ENCODE measurements at places on chromosomes 2 and 18. TPM values are rescaled to one million over a fixed set of nuclear protein-coding genes. Genes with fewer than 3 reads are reported as not detected.

DNA sequence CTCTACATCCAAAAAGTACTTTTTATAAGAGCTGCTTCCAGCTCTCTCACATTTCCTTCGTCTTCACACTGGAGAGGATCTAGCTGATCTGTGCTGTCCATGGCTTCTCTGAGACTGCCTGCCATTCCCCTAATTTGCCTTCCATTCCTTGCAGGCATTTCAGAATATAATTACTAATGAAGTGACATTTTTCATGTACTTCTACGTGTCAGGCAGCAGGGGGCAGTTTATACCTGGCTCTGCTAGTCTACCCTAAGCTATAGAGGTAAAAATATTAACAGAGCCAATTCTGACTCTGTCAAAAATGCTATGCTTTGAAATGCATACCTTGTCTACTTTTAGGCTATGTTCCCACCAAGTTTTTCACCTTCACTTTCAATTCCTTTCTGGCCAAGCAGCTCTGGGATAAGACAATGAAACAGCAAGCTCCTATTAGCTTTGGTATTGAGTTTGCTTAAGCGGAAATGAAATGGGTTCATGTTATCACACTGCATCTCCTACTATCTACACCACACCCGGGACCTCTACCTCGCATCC is 81.9 kb downstream of the MEP1B start:
- peak; percentile 32 for DNase-seq

GRCh38 chr18:62325806-62326645 is 916 bp downstream of the TNFRSF11A start:
- no peak for DNase-seq

DNA sequence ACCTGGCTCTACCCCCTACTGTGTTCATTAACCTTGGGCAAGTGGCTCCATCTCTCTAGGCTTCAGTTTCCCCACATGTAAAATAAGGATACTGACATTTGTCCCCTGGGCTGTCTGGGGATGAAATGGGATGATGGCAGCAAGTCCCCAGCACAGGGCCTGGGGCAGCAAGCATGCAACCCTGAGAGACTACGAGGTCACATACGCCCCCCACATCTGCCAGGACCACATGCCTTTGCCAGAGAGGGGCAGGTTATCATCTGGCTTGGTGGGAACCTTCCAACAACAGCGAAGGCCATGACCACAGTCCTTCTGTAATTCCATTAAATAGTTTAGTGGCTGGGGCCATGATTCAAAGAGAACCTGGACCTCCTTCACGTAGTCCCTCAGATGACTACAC is 145.9 kb upstream of the REV1 start:
- DNase-seq = no peak

DNA sequence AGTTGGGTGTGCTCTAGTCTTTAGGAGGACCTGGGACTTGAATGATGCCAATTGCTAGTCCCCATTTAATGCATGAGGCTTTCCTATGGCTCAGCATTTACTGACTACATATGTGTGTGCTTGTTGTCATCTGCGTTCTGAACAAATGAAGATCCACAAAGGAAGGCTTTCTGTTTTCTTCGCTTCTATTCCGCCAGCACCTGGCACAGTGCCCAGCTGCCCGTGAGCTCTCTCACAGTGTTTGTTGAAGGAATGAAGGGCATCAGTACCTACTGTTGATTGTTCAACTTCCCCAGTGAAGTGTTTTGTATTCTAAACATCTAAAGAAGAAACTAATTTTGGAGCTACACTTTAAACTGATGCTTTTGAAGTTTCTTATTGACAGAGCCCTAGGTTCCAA is 122.4 kb upstream of the LINC00305 start:
- DNase-seq = no peak

DNA sequence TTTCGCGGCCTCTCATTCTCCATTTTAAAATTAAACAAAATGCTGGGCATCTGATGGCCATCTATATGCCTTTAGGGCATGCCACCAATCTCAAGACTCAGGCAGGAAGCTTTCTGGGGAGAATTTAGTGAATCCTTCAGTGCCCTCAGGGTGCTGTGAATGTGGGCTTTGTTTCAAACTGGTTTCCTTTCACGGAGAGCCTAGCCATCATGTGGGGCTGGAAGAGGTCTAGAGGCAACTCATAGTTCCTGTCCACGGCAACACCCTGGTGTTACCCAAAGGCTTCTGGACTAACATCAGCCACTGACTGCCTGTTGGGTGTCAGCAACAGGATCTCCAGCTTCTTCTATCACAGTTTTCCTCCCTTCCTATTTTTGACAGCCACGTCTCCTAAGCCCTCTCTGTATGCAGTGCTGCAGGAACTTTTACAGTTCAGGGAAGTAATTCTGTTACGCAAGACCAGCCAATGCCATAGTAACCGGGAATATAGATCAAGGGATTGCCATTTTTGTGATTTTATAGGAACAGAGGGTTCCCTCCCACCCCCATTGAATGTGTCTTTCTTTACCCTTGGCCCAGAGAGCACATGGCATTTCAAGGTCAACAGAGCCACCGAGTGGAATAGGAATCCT is 7.9 kb upstream of the WDR33 start:
- no peak for DNase-seq

Gene NEUROD1
- not detected for total RNA-seq

Gene PDE1A
- 3.5 TPM for total RNA-seq

Gene NR4A2
- 0.13 TPM for total RNA-seq
